ENCODE measurements at places on chromosomes 6 and 20.

GRCh38 chr6:127897484-127897883, 3.4 kb downstream of the THEMIS start:
- DNase-seq: no peak

- DNase-seq: no peak
Observed at GRCh38 chr6:162854734-162855191, 127.0 kb downstream of the PACRG start.

GRCh38 chr6:134424798-134425170, 106.9 kb upstream of the SGK1 start:
- DNase-seq: no peak

DNA sequence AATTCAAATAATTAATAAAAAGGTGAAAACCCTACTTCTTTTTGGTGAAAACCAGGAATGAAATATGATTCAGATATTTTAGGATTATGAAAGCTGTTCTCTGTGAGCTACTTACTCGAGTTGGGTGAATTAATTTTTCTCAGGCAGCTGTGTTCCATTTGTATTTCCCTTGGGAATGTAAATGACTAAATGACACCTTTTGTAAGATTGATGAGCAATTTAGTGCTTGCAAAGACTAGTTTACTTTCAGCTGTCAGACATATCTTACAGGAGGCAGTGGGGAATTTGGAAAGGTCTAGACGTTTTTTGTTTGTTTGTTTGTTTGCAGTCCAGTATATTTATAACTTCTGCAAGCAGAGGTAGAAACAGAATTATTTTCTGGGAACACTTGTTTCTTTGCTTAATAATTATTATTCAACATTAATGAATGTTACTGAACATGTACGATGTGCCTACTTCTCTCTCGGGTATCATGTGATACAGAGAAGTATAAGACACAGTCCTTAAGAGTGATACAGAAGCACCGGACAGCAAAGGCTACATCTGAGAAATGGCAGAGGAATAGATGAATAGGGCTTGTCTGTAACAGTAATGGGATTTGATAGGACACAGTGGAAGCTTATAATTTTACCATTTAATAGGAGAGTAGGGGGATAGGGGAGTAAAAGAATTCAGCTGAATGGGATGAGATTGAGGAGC, 91.3 kb downstream of the AKAP7 start:
- no peak for DNase-seq

DNA sequence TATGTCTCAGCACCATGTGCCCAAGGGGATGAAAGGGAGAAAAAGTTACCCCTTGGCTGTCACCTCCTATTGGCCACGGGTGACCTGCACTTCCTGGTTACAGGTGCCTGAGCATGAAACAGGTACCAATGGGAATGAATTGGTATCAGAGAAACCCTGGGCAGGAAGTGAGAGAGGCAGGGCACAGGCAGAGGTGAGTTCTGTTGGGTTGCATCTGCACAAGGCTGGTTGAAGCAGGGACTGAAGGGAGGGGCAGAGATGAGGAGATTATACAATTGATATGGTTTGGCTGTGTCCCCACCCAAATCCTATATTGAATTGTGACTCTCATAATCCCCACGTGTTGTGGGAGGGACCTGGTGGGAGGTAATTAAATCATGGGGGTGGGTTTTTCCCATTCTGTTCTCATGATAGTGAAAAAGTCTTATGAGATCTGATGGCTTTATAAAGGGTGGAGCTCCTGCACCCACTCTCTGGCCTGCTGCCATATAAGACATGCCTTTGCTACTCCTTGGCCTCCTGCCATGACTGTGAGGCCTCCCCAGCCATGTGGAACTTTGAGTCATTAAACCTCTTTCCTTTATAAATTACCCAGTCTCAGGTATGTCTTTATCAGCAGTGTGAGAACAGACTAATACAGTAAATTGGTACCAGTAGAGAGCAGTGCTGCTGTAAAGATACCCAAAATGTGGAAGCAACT, 291.8 kb downstream of the LRFN2 start:
- no peak for DNase-seq

DNA sequence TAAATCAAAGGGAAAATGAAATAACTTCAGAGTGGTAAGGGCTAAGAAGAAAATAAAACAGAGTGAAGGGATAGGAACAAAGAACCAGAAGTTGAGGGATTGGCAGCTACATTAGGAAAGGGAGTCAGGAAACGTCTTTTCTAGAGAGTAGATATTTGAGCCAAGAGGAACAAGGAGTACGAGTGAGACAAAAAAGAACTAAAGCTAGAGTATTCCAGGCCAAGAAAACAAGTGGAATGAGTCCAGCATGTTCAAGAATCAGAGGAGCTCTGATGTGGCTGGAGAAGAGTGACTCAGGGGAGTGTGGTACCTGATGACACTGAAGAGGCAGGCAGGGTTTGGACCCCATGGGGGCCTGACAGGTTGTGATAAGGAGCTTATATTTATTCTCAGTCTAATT, 66.3 kb downstream of the CEP162 start:
- DNase-seq: no peak

GRCh38 chr6:21664314-21665109, 71.0 kb downstream of the SOX4 start:
- DNase-seq: peak; percentile 60

DNA sequence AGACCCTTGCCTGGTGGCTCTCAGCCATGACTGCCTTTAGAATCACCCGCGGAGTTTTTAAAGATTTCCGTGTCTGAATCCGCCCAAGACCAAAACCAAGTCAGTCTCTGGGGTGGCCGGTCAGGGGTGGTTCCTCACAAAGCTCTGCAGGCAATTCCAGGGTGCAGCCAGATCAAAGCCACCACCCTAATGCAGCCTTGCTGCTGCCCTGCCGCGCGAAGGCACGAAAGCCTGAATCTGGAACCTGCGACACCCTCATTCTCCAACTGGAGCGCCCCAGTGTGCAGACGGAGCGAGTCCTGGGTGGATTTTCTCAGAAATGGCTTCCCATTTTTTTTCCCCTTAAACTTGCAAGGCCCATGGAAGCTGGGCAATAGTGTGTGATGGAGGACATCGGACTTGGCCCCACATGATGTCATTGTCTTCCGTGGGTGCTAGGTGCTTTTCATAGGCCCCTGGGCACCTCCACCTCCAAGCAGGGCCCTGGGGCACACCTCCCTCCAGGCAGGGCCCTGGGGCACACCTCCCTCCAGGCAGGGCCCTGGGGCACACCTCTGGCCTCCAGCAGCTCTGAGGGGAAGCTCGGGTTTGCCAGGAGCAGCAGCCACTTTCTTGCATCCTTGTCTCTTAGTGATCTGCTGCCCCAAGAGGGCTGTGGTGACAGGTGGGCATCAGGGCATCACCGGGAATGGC, 343.1 kb downstream of the ZFAND3 start:
- no peak for DNase-seq

DNA sequence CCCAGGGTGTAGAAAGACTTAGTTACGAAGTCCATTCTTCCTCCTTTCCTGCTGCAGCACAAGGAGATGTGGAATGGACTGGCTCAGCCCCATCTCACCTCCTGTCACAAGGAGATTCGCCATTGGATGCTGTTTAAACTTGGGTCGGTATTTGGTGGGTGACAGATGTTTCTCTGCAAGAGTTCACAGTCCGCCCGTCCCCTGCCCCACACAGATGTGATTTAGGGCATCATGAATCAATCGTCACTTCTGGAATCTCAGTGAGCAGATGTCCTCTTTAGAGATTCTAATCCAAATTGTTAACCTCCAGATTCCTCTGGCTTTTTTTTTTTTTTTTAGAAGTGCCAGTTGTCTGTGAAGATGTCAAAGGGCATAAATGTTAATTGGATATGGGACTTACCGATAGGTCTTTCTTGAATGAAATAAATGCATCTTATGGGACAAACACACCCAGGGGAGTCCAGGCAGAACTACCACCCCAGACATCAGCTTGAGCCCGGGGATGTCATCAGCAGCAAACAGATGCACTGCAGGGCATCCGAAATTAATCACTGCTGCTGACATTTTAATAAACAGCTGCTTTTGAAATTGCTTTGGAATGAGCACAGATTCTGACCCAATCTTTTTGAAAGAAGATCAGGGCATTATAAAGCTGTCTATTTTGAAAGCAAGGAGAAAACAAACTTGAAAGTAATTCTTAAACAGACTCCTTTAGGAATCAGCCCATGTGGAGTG, 117.6 kb upstream of the CDH4 start:
- no peak for DNase-seq

- DNase-seq: peak; percentile 73
Observed at GRCh38 chr20:63740070-63740626, 572 bp downstream of the SLC2A4RG start.

DNA sequence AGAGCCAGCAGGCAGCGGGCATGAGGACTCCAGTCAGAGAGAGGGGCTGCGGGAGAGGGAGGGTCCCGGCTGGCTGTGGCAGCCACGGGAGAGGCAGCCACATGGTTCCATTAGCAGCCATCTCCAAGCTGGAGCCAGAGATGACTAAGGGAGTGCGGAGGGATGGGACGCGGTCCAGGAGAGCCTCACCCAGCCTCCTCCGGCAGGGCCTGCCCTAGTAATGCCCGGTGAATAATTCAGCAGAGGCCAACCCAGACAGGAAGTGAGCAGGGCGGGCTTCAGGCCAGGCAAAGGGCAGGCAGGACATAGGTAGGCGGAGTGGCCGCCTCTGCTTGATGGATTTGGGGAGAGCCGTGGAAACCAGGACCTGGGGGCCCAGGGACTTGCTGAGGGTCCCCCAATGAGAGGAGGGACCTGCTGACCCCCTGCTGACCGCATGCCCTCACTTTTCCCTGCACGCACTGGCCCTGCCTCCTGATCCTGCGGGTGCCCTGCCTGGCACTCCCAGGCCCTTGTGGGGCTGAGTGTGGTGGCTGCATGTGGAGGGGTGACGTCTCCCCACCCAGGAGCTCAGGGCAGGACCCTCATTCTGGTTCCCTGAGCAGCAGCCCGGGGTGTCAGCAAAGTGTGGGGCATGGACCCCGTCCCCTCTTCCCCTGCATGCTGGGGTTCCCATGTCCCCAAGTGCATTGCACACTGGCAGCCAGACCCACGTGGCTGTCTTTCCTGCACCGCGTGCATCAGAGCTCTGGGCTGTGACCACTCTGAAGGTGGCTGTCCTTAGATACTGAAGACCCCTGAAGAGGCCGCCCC, 51.8 kb upstream of the SLCO4A1 start:
- DNase-seq: no peak

GRCh38 chr6:116779573-116780164, 14.2 kb upstream of the FAM162B start:
- DNase-seq: no peak

Data from femur (tissue), 1 donor.